Hypothalamus (tissue), 51 donors: ENCODE measurements at places on chromosomes 3 and 15.

DNA sequence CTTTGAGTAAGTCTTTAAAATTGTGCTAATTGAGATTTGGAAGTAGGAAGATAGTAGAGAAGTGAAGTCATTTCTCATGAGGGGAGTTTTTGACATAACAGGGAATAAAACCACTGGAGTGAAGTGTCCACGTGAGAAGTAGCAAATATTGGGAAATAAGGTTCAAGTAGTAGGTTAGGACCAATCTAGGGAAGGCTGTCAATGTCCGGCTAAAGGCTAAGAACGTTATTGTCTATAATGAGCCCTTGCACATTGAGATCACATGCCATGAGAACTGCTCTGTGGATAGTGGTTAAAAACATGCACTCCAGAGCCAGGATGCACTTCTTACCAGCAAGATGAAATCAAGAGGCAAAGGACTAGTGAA, 459.9 kb upstream of the TPRG1 start:
- DNase-seq: no peak

DNA sequence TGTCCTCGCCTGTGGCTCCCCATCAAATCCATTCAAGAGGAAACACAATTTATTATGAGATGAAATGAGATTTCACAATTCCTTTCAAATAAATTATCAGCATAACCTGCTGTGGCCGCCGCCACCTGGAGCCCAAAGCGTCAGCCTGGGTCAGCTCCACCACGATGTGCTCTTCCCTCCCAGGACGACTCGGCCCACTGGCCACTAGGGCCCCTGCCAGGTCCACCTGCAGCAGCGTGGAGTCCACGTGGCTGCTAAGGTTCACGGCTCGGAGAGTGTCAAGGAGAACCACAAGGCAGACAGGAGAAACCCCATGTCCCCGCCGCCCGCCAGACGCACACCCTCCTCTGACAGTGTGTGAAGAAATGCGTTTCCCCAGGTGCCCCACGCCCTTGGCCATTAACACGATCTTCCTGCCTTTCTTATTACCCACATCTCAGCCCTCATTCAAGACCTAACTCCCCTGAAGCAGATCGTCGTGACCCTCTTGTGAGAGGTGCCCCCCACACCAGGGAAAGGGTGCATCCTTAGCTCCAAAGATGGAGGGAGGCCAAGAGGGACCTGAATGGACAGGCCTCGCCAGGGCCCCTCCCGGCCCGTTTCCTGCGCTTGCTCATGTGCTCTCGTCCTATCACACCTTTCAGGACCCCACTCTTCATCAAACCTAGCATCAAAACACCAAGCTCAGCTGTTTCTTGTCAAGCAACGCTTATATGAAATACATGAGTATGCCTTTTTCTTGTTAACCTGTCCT, 80.6 kb downstream of the OCA2 start:
- no peak for DNase-seq

DNA sequence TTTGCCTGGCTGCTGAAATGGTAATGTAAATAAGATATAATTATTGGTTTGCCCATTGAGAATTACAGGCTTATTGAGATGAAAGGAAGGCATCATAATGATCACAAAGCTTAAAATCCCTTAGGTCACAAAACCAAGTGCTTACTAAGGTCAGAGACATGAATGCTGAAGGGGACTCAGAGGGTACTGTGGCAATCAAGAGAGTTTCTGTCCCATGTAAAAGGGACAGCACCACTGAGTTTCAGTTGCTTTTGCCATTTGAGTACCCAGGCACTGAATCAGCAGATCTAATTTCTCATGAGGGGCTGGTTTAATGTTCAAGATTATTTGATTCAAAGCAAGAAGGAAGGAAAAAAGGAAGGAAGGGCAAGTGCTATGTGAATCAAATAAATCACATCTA, 127.0 kb downstream of the PLOD2 start:
- no peak for DNase-seq

DNA sequence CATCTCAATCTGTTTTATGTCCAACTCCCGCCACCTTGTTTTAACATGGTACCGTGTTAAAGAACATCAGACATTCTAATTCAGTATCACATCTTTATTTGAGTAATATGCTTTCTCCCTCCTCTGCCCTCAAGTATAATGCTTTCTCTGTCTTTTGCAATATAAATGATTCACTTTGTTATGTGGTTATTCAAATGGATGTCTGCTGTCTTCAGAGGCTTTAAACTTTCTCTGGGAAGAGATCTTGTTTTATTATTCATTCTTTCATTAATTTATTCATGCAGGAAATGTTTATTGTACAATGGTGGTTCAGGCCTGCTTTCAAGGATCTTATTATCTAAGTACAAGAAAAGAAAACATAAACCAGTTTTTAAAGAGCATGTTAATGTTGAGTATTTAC, 57.1 kb downstream of the RAP2B start:
- no peak for DNase-seq
